Inflammatory macrophage (primary cell): ENCODE measurements at places on chromosomes 1 and 21.

GRCh38 chr1:117985973-117986372 lies 56.4 kb downstream of the WDR3 start:
- no peak for DNase-seq

DNA sequence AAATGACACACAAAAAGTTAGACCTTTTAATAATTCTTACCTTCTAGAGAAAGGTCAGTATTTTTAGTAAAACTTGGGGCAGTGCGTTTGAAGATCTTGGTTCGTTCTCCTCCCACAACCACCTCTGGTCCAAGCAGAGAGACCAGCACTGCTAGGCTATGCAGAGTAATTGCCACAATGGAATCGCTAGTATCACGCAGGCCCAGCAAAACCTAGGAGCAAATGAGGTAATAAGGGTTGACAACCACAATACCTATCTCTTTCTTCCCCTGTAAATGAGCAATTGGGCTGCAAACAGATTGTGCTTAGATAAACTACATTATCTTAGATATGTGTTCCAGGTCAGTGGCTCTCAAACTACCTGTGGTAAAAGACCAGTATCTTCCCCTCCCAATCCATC lies 34.7 kb downstream of the SCYL3 start:
- no peak for DNase-seq

GRCh38 chr1:200372885-200373181 lies 37.0 kb downstream of the ZNF281 start:
- no peak for DNase-seq

DNA sequence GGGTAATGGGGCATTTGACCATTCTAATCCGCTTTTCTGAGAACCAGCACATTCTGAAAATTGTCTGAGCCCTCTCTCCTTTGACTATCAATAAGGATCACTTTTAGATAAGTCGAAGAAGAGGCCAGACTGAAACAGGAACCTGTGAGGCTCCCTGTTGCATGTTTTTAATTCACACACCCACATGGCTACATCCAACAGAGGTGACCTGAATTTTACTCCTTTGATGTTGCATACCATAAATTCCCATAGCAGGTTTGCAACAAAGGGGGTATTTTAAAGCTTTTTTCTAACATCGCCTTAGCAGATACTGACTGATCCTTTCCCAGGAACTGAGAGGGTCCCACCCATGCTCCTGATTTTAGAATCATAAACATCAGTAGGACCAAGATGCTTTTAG lies 450.8 kb downstream of the USP25 start:
- DNase-seq, result no peak

DNA sequence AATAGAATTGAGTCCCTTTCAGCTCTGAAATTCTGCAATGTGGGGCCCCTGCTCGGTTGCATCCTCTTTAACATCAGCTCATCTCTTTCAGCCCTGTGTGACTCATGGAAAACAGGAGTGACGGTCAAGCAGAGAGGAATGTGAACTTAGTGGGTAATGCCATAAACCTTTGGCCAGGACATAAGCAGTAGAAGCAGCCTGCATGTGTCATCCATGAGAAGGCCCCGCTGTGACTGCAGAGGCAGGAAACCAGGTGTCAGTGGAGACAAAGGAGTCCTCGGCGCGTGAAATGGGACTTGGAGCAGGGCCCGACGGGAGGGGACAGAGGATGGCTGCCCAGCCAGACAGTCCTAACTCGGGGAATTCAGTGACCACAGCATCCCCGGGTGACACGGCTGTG lies 21.1 kb upstream of the EPHB2 start:
- DNase-seq, result no peak

- DNase-seq, result peak; percentile 19
These were observed 8.7 kb downstream of the PLA2G2D start for GRCh38 chr1:20110679-20111078.

GRCh38 chr1:19454265-19455146 lies 30.8 kb downstream of the CAPZB start:
- DNase-seq, result peak; percentile 53

DNA sequence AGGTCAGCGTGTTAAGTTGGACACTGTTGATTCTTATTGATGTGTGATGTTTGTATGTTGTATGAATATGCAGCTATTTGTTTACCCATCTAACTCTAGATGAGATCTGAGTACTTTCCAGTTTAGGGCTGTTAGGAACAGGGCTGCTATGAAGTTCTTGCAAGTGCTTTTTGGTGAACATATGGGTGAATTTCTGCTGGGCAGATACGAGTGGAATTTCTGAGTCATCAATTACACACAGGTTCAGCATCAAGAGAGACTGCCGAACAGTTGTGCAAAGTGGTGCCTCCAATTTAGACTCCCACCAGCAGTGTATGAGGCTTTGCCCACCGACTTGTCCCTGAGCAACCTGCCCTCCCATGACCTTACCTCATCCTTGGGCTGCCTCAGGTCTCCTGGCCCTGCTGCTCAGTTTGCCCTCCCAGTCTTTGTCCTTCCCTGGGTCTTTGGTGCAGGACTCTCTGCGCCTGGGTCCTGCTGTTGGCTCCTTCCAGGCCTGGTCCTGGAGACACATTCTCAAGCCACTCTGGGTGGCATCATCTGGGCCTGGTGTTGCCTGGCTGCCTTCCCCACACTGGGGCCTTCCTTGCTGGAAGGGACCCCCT lies 343.6 kb downstream of the PTPRU start:
- DNase-seq, result no peak

DNA sequence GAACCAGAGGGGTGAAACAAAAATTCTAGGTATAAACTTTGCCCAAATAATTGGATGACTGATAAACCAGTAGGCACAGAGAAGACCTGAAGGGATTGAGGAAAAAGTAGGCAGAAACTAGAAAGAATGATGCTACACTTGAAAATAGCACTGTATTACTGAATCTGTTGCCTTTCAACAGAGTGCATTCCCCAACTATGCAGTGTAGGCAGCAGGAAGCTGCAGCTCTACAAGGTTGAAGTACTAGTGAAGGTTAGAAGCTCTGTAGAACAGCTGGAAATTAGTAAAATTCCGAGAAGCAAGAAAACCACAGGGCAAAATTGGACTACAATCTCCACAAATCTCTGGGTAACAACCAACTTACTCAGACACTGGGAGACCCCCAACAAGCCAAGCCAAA lies 27.4 kb downstream of the ZNF644 start:
- DNase-seq, result no peak

DNA sequence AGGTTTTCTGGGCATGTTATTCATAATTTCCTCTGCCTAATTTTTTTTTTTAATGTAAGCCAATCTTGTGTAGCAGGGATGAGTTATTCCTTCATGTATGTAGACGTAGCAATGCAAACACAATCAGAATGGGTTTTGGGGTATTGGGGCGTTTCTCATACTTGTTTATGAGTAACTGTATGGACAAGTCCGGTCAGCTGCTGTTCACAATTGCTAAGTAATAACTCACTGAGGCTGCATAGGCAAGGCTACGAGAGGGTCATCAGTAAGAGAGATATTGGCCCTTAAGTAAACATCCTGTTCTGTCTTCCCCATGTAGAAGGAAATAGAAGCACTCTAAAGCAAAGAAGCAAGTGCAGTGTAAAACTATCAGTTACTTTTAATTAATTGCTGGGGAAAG lies 9.5 kb upstream of the TARS2 start:
- DNase-seq, result no peak

DNA sequence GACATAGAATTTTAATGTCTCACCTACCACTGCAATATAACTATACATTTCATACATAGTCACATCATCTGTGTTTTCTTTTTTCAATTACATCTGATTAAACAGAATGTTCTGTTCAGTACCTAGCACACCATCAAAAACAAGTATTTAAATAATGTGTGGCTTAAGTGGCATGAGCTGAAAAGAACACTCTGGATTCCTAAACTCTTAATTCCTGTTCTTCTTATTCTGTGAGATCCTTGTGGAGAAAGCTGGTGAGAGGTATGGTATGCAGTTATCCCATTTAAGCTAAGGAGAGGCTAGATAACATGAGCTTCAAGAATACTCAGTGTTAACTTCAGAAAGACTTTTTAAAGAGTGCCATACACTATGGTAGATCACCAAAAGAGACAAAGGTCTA lies 5.5 kb downstream of the TP53BP2 start:
- DNase-seq, result no peak

DNA sequence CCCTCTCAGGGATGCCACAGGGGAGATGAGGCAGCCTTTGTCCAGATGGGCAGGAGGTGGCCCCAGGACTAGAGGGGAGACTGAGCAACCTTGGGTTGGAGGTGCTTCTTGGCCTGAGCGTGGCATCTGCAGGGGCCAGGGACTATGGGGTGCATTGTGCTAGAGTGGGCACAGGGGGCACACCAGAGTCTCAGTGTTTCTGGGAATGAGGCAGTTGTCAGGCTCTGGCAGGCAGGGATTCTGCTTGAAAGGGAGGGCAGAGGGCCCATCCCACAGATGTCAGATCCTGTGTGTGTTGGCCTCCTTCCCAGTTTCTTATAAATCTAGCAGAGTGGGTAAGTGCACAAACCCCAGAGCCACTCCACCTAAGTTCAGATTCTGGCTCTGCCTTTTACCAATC lies 13.7 kb downstream of the LGR6 start:
- DNase-seq, result no peak

GRCh38 chr1:86258101-86258500 lies 101.5 kb upstream of the COL24A1 start:
- DNase-seq, result no peak

DNA sequence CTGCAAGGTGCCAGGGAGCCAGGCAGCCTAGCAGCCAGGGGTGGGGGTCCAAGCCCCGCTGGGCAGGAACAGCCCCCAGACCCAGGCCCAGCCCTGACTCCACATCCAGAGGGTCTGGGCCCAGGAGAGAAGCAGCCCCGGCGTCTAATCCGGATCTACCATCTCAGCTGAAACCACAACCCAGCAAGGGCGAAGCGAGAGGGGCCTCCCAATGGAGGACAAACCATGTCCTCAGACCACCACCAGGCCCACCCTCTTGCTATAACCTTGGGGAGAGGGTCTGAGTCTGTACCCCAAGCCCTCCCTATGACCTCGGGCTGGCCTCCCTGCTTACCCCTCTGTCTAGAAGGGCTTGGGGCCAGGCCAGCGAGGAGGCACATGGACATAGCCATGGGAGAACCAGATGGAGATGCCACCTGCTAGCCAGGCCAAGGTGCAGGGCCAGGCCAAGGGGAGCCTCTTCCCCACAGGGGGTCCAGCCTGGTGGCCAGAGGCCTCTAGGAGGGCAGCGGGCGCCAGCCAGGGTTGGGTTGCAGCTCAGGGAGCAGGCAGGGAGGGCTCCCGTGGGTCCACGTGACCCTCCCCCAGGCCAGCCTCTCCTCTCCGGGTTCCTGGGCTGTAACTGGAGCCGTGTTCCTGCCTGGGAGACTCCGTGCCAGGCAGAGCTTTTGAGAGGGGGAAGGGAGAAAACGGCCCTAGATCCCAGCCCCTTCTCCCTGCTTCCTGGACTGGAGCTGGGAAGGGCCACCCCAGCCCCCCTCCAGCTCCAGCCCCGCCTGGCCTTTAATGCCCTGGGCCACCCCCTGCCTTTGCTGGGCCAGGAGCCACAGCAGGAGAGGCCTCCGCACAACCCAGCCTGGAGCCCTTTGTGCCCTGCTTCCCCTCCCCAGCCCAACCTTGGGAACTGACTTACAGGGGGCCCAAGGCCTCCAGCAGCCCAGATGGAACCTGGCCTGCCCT lies 2.5 kb downstream of the WNT9A start:
- DNase-seq, result no peak

- DNase-seq, result no peak
These were observed 205.0 kb downstream of the GPR52 start for GRCh38 chr1:174652569-174653280.

DNA sequence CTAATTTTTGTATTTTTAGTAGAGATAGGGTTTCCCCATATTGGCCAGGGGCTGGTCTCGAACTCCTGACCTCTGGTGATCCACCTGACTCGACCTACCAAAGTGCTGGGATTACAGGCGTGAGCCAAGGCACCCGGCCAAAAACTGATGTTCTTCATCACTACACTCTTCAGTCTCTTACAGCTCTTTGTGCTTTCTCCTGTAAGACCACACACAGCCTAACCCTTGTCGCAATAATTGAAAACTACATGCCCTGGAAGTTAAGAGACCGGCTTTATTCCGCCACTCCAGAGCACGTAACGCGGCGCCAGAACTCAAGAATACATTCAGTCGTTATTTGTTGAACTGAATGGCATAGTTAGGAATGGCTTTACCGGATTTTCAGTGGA lies 552 bp downstream of the GPATCH4 start:
- no peak for DNase-seq
